NCI-H1105 (cell line): ENCODE measurements at places on chromosomes 1 and 21.

DNA sequence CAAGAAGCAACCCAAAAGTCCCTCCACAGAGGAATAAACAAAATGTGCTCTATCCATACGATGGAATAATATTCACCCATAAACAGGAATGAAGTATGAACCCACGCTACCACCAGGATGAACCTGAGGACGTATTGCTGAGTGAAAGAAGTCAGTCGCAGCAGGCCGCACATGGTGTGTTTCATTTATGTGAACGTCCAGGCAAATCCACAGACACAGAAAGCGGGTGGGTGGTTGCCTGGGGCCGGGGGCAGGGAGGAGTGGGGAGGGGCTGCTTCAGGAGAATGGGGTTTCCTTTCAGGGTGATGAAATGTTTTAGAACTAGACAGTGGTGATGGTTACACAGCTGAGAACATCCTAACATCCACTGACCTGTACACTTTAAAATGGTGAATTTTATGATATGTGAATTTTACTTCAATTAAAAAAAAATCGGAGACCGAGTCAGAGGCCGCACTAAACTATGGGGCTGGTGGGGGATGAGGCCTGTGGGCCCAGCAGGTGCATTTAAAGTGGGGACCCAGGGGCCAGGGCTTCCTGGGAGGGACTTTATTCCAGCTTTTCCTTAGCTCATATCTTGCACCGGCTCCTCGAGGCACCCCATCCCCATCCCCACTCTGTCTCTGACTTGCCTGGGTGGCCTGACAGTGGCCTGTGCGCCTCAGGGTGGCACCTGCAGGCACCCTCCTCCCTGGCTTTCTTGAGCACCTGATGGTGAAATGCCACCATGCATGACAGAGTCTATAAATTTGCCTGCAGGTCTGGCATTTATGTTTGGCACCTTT lies 392.6 kb upstream of the VAMP3 start:
- no peak for DNase-seq

DNA sequence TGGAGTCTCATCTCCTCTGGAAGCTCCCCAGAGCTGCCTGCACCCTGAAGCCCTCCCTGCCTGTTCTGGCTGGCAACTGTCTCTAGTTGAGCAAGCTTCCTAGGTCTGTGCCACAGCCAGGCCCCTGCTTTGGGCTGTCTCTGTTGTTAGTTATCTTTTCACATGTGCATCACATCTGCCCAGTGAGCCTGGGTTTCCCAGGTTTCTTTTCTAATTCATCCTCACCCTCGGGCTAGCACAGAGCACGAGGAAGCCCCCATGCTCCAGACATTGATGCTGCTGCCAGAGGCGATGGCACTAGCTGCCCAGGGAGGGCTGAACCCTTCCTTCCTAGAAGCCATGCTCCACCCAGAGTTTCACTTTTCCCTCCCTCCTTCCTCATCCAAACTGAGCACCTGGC lies 27.2 kb downstream of the RASSF5 start:
- DNase-seq: no peak

DNA sequence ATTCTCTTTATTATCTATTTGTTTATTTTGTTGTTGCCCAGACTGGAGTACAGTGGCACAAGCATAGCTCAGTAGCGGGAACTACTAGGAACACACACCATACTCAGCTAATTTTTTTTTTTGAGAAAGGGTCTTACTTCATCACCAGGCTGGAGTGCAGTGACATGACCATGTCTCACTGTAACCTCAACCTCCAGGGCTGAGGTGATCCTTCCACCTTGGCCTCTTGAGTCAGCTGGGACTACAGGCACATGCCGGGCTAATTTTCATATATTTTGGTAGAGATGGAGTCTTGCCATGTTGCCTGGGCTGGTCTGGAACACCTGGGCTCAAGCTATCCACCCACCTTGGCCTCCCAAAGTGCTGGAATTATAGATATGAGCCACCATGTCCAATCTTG lies 5.3 kb upstream of the TXNIP start:
- no peak for DNase-seq

DNA sequence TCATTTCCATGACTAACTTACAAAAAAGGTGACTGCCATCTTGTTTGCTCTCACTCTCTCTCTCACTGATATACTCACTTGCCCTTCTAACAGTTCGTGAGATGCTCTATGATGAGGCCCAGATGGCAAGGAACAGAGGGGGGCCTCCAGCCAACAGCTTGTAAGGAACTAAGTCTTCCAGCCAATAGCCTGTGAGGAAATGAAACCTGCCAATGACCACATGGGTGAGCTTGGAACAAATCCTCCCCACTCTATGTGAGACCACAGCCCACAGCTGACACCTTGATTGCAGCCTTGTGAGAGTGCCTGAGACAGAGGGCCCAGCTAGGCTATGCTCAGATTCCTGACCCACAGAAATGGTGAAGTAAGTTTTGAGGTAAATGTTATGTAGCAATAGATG lies 153.7 kb downstream of the HHIPL2 start:
- DNase-seq: no peak

DNA sequence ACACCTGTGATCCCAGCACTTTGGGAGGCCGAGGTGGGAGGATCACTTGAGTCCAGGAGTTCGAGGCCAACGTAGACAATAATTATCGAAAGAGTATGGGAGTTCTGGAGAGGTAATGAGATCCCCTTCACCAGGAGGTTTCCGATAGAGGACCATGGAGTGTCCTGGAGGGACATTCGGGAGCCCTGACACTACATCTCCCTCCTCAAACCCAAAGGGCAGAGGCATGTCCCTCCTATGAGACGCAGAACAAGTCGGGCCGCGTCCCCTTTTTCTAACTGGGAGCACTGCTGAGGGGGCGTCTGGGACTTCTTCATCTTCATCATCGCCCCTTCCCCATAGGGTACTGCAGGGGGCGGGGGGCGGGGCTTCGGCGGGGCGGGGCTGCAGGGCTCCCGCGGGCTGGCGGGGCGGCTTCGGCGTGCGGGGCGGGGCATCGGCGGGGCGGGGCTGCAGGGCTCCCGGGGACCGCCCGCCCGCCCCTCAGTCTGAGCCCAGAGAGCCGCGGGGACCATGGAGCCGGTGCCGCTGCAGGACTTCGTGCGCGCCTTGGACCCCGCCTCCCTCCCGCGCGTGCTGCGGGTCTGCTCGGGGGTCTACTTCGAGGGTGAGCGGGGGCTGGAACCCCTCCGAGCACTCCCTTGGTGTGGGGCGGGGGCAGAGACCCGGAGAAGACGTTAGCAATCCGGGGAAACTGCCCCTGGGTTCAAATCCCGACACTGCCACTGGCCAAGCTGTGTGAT lies at the start of gene THEMIS2:
THEMIS2 (plus strand) TSS at position 486 of the 743 bp plus-strand sequence; CDS start at position 514, 28 bp downstream.
- no peak for DNase-seq

DNA sequence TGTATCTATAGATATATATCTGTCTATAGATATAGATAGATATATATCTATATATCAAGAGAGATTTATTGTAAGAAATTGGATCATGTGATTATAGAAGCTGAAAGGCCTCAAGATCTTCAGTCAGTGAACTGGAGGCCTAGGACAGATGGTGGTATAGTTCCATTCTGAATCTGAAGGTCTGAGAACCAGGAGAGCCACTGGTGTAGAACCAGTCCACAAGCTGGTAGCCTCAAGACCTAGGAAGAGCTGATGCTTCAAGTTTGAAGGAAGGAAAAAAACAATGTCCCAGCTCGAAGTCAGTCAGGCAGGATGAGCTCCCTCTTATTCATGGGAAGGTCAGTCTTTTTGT lies 213.2 kb upstream of the JUN start:
- no peak for DNase-seq

- DNase-seq: no peak
These were observed 1.3 kb upstream of the ZBTB7B start for GRCh38 chr1:155001425-155001674.
